ENCODE measurements at places on chromosomes 1 and 21.

DNA sequence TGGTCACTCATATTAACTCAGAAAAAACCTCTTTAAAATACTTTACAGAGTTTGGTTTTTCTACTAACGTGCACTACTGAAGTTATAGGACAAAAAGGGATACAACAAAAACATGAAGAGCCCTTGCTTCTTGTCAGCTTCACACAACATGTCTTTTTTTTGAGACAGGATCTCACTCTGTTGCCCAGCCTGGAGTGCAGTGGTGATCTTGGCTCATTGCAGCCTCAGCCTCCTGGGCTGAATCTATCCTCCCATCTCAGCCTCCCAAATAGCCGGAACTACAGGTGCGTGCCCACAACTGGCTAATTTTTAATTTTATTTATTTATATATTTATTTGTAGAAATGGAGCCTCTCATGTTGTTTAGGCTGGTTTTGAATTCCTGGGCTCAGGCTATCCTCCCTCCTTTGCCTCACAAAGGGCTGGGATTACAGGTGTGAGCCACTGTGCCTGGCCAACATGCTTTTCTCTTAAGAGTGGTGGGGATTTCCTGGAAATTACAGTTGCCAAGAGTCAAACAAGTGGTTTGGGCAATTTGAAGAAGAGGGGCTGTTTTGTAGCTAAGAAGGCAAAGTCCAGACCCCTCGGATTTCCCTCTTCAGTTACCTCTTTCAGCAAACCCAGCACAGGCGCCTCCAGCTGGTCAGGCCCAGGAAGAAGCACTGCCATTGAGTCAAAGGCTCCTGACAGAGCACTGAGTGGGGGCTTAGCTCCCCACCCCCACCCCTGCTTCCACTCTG lies 6.4 kb upstream of the SMPDL3B start:
- DNase-seq: no peak

- DNase-seq: no peak
These were observed 44.4 kb upstream of the RABGAP1L start for GRCh38 chr1:174114788-174115448.

DNA sequence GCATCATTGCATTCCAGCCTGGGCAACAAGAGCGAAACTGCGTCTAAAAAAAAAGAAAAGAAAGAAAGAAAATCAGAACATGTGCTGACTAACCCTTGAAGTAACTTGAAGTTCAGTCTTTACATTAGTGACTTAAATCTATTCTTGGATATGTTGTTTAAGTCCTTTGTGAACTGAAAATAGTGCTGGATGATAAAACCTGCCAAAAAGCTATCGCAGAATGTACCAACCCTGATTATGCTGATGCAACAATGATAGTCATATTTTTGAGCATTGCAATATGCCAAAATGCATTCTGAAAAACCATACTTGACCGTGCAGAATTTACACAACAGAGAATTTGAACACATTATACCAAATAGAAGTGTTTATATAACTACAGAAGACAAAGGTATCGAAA lies 30.7 kb downstream of the SHISAL2A start:
- DNase-seq: no peak

DNA sequence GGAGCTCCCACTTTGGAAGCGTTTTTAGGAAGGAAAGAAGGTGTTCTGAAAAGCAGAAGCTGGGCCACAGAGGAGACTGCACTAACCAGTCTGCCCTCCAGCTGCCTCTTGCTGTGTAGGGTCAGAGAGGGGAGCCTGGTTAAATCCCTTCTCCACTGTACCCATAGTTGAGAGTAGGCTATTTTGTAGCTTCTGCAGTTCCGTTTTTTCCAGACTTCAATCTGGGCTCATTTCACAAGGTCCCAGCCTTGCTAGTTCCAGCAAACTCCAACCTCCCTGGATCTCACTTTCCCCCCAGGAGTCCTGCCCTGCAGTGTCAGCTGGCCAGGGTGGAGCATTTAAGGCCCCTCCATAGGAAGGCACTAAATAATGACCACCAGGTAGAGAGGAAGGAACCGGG lies 11.0 kb downstream of the TNN start:
- no peak for DNase-seq

GRCh38 chr1:96362623-96363022 lies 359.0 kb upstream of the PTBP2 start:
- no peak for DNase-seq

- no peak for DNase-seq
These were observed 256.8 kb downstream of the DISC1 start for GRCh38 chr1:231883382-231883781.

GRCh38 chr1:209899948-209900347 lies 38.1 kb upstream of the SYT14 start:
- DNase-seq: no peak

DNA sequence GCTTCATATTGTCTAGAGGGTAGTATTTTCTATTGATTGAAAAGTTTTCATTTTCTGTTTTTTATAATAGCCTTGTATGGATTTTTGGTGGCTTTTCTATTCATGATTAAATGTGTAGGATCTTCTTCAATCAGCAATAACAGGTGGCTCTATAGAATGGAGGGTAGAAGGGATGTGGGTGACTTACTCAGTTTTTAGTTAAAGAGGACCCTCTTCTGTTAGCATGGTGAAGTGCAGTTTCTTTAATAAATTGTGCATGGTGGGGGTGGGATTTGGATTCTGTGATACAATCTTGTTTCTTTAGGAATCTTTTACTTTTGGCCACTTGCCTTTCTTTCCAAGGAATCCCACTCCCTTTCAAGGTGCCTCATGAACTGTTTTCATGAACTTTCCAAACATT lies 64.7 kb downstream of the SLC35A3 start:
- DNase-seq: no peak

- DNase-seq: no peak
These were observed 63.5 kb downstream of the ATP1A1 start for GRCh38 chr1:116436611-116436970.

GRCh38 chr1:99674115-99675064 lies 28.5 kb downstream of the PALMD start:
- no peak for DNase-seq

DNA sequence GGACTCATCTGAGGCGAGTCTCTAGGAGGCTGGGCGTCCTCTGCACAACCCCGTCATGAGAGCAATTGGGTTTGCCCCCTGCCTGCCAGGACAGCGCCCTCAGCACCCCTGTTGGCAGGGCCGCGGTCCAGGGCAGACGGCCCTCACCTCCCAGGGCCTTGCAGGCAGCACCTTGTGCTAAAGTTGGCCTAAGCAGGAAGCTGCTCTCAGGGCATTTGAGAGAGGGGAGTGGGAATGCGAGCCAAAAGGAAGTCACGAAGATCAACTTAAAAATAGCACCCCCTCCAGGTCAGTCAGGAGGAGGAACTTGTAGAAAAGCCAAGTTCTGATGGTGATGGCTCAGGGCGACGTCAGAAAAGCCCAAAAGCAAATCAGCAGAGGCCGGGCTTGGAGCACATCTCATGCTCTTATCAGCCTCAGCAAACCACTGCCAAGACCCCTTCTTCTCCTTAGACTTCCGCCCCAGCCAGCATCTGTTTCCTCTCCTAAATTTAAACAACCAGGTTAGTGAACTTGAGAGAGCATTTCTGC lies 12.6 kb upstream of the ADORA3 start:
- no peak for DNase-seq

DNA sequence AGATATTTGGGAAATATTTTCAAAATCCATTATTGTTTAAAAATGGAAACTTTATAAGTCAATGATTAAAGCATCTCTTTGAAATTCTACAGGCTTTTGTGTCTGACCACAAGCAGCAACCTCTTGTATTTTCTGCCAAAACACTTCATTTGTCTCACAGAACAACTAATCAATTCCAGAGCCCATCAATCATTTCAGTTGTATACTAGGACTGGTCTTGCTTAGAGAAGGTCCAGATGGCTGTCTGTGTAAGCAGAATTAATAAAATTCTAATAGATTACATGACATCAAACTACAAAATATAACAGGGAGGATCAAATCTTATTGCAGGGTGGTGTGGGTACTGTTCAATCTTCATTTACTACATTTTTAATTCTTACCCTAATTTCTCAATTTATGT lies 76.4 kb downstream of the ACBD6 start:
- DNase-seq: no peak

DNA sequence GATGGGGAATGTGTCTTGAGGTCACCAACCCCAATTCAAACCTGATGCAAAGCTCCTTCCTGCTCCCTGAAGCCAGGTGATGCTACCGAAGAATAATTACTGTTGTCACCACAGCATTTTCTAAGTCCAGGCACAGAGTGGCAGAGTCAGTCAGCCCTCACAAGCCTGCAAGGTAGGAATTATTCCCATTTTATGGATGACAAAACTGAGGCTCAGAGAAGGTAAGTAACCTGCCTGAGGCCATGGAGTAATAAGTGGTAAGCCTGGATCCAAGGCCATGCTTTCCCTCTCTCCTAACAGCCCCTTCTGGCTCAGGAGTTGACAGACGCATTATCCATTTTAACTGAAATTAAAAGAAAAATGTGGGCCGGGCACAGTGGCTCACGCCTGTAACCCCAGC lies 23.0 kb downstream of the CTNNBIP1 start:
- no peak for DNase-seq

- DNase-seq: no peak
These were observed 198.9 kb upstream of the PTGFR start for GRCh38 chr1:78291872-78292271.

GRCh38 chr1:10470043-10470442 lies 2.3 kb downstream of the DFFA start:
- no peak for DNase-seq

GRCh38 chr1:147235822-147236221 lies 6.7 kb upstream of the CHD1L start:
- DNase-seq: no peak

GRCh38 chr1:244074559-244075171 lies 23.6 kb downstream of the ZBTB18 start:
- peak; percentile 33 for DNase-seq

DNA sequence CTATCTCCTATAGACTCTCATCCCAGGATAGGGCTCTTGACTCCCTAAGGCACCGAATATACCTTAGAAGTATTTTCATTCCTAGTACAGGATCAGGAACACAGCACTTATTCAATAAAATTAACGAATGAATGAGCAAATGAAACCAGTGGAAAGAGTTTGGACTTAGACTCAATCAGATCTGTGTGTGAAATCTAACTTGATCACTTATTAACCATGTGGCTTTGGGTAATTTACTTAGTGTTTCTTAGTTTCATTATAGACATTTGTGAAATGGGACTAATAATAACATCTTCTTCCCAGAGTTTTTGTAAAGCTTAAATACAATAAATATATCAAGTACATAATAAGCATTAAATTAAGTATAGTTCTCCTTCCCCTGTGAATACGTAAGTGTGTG lies 230.1 kb downstream of the ADGRL2 start:
- no peak for DNase-seq

DNA sequence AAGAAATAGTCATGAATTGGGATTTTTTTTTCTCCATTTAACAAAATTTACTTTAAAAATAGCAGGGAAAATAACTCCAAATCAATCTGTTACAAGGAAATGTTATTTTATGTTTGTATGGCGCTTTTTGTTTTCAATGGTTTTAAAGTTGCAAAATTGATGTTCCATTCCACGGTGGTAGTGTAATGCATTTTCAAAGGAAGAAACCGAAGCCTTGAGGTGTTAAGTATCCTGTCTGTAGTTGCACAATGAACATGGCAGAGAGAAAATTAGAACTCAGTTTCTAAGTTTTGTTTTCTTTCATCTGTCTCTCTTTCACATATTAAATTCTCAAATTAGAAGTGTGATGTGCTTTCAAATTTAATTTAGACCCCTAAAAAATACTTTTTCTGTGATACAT lies 841.8 kb downstream of the USP25 start:
- no peak for DNase-seq

GRCh38 chr21:27425574-27425973 lies 458.7 kb upstream of the ADAMTS5 start:
- DNase-seq: no peak
